ENCODE measurements at places on chromosomes 13 and 19.

- no peak for DNase-seq
These were observed 91.7 kb downstream of the SLC10A2 start for GRCh38 chr13:102974317-102975087.

GRCh38 chr13:76944456-76944855 lies 3.9 kb upstream of the ACOD1 start:
- no peak for DNase-seq

DNA sequence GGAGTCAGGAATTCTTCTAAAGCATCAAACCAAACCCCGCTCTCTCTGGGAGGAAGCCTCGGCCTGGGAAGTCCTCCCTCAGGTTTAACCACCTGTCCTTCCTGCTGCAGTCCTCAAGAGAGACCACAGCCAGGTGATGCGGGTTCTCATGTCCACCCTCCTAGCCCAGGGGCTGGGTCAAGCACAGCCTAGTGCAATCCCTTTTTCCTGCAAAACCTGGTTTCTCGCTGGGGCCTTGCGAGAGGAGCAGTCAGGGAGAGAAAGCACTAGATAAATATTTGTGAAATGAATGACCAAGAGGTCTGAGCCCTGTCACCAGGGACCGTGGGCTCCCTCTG lies 2.4 kb downstream of the SLC8A2 start:
- DNase-seq: no peak

GRCh38 chr13:103100830-103101229 lies 34.6 kb upstream of the SLC10A2 start:
- DNase-seq: no peak

GRCh38 chr13:99688776-99689175 lies 187.5 kb downstream of the TM9SF2 start:
- DNase-seq: no peak

GRCh38 chr13:36769126-36769525 lies 49.9 kb upstream of the RFXAP start:
- DNase-seq: no peak

DNA sequence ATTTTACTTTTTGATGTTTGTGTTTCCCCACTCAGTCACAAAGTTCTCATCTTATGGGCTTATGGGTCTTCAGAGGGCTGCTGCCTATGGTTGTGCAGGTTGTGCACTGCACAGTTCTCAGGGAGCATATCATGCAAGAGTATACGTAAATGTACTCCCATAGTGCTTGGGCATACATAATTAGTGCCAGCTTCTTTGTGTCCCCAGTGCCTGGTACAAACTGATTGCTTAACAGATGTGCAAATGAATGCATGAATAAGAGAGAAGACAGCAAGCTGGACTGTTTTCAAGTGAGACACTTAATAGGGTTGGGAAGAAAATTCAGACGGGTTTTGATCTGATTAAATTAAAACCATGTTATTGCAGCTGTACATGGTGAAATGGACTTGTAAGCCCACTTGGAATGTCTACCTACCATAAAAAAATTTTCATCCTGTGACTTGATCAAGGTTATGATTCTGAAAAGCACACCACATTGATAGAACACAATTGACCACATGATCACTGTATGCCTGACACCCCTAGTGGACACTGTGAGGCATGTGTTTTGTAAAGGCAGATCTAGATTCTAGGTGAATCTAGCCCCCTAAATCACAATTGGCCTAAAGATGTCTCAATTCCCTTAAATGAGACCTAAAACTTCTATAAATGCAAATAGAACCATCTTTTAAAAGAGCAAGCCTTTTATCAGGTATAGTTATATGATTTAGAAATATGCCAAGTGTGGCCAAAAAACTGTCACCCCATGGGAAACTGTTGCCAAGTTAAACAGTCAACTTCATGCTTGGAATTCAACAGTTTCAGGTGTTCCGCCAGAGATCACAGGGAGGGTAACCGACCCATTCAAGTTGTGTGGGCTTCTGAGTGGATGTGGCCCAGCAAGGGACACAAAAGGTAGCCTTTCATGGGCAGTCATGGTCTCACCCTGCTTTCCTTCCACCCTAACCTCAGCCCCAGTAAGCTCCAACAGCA lies 27.9 kb downstream of the FAM124A start:
- DNase-seq: no peak

GRCh38 chr19:14835011-14835410 lies at the start of the genes OR7A5 and OR7C1:
Gene OR7A5, minus strand, starts transcription at chr19:14835185. Its CDS starts 6,944 bp downstream, at chr19:14828241.
Gene OR7C1, minus strand, starts transcription at chr19:14835185. Its CDS starts 35,049 bp downstream, at chr19:14800136.
- DNase-seq: peak; percentile 2

DNA sequence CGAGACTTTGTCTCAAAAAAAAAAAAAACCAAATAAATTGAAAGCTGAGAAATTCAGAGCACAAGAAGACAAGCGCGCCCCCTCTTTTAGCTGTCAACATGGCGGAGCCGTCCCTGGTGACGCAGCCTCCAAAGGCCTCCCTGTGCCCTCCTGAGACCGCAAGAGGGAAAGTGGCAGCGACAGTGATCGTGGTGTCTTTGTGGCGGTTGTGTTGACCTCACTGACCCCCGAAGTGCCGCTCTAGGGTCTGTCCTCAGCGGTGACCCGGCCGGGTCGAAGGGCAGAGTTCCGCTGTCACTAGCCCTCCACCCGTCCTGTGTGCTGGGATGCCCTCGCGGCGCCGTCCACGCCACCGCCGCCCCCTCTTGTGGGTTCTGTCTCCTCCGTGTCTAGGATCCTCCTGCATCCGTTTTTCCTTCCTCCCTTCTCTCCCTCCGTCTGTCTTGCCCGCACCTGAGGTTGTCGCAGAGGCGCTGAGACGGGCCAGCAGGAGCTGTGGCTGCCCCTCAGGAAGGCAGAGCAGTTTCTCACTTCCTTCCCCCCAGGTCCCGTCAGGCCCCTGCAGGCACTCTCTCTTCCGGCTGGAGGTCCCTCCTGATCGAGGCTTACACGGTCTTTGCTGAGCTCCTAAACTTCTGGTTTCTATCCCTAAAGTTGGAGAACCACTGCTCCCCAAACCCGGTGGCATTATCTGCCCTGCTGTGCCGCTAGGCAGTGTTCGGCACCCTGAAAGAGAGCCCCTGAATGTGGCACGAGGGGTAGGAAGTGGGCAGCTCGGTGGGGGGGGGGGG lies 7.2 kb downstream of the UHRF1 start:
- DNase-seq: no peak

DNA sequence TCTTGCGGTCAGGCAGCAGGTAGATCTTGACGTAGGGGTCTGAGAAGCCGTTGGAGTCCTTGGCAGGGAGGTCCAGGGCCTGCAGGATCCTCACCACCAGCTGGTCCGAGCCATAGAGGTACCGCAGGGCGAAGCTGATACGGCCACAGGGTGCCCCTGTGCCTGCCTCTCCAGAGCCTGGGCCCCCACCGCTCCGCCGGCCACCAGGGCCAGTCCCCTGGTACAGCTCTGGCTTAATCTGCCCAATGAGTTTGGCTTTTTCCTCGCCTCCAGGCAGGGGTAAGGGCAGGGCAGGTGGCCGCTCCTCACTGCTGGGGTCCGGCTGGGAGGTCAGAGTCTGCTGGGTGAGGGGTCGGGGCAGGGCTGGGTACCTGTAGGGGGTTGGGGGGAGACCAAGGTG lies 9.9 kb downstream of the SYT3 start:
- DNase-seq: no peak

DNA sequence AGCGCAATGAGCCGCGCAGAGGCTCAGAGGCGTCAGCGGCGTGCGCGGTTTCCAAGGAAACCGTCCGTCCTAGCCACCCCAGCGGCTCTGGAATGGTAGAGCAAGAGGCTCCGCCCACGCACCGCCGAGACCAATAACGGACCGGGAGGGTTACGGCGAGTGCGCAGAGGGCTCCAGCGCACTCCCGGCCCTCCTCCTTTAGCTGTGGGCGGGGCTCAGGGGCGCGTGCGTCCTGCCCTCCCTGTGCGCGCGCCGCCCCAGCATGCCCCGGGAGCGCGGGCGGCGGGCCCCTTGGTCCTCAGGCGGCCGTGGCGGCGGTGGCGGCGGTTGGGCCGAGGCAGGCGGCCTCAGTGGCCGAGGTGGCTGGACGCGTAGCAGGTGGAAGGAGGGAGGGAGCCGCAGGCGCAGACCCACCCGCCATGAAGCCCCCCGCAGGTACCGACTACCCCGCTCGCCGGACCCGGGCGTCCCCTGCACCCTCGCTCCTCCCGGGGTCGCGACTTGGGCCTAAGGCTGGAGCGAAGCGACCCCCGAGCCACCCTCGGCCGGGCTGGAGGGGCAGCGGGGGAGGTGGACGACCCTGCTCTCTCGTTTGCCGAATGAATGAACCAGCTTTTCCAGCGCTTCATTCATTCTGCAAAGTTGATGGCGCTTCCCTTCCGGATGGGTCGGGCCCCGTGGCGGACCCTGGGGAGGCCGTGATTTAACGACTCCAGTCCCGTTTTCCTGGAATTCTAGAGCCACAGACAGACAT lies at the start of gene THOP1:
TSS of gene THOP1 (plus strand) at position 260 of the 754 bp plus-strand sequence. CDS start at position 420, 160 bp downstream.
- DNase-seq: peak; percentile 91

DNA sequence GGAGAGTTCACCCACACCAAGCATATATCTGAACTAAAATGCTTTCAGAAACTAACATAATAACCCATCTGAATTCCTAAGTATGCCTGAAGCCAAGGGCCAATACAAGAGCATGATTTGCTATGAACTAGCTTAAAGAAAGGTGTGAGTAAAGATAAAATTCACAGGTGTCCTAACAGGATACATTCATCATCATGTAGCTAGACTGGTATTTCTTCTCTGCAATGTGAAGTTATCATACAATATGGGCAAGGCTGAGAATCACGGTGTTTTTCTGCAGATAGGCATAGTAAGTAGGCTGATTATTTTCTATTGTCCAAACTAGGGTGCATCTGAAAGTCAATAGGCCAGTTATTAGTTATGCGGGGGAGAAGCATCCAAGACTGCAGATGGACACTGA lies 63.1 kb downstream of the STK24 start:
- no peak for DNase-seq
